ENCODE measurements at places on chromosomes 16 and 17.

- no peak for DNase-seq
These were observed 72.6 kb upstream of the COX10 start for GRCh38 chr17:13996748-13997147.

- no peak for DNase-seq
These were observed 15.8 kb upstream of the EXOSC6 start for GRCh38 chr16:70267516-70267915.

DNA sequence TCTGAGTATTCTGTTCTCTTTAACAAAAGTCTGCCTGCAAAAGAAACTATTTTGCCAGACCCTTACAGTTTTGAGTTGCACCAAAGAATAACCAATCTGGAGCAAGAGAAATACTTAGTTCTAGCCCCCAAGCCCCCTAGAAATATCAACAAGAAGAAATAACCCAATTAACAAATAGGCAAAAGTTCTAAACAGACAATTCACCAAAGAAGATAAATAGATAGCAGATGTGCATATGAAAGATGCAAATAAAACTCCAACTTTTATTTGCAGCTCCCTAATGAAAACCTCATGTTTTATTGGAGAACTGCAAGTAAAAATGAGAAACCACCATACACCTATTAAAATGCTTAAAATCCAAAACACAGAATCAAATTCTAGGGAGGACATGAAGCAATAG is 1308.0 kb downstream of the CDH11 start:
- DNase-seq, result no peak

GRCh38 chr17:44115585-44116415 is 7.6 kb downstream of the HDAC5 start:
- DNase-seq, result no peak

DNA sequence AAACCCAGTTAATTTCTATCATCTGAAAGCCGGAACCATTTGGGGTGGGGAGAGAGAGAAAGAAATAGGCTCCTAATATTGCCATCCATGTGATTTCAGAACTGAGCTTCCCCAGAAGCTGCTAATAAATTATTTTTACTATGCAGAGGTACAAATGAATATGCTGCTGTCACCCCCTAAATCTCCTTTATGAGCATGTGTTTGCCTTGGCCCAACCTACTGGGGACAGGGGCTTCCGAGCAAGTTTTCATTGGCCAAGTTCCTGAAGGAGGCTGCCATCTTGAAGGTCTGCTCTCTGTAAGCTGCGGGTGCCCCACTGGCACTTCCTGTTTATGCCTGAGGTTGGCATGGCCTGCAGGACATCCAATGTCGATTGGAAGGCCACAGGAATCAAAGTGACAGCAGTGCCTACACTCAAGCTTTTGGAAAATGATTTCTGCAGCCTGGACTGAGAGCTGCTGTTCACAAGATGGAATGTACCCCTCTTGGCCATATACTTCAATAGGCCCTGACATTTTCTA is 194.7 kb downstream of the XYLT1 start:
- DNase-seq, result no peak

- DNase-seq, result no peak
These were observed 56.9 kb downstream of the NOS2 start for GRCh38 chr17:27743281-27743885.

DNA sequence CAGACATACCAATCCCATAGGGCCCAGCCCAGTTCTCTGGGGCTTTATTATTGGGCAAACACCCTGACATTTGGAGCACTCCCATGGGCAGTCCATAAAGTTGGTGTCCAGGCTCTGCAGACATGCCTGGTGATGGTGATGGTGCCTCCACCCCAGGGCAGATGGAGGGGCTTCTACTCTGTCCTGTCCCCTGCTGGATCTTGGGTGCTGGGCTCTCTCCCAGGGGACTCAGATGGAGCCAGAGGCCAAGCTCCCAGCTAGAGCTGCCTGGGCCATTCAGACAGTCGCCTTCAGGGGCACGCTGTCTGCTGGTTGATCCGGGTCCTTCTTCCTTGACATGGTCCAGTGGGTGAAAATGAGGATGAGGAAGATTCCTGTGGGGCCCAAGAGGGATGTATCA is 10.6 kb downstream of the CDH16 start:
- DNase-seq, result no peak

GRCh38 chr17:6941989-6942388 is 53.9 kb upstream of the ALOX12 start:
- DNase-seq, result no peak

DNA sequence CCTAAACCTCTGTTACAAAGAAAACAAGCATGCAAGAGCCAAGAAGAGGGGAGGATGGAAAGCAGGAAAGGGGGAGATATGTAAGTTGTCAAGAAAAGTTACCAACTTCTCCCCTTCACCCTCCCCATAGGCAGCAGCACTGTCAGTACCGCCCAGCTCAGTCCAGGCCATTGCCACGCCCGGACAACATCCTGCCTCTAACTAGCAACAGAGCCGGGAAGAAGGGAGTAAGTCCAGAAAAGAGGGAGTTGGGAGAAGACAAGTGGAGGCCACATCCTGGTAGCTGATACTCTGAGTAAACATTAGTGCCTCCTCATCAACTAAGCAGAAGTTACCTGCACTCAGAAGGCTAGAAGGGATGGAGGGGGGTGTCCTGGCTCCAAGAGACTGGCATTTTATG is 113.6 kb downstream of the SMG6 start:
- no peak for DNase-seq
